ENCODE measurements at places on chromosomes 7 and 10.

GRCh38 chr7:134947831-134948230, 38.5 kb upstream of the AGBL3 start:
- no peak for DNase-seq

- no peak for DNase-seq
Measured at GRCh38 chr10:7417103-7417623, 6.3 kb upstream of the SFMBT2 start.

GRCh38 chr10:106301146-106301545, 863.4 kb downstream of the SORCS1 start:
- DNase-seq, result no peak

GRCh38 chr7:30545791-30546555, 41.3 kb upstream of the GGCT start:
- no peak for DNase-seq

- DNase-seq, result peak; percentile 13
Measured at GRCh38 chr7:1848013-1848640, 178.1 kb downstream of the ELFN1 start.

DNA sequence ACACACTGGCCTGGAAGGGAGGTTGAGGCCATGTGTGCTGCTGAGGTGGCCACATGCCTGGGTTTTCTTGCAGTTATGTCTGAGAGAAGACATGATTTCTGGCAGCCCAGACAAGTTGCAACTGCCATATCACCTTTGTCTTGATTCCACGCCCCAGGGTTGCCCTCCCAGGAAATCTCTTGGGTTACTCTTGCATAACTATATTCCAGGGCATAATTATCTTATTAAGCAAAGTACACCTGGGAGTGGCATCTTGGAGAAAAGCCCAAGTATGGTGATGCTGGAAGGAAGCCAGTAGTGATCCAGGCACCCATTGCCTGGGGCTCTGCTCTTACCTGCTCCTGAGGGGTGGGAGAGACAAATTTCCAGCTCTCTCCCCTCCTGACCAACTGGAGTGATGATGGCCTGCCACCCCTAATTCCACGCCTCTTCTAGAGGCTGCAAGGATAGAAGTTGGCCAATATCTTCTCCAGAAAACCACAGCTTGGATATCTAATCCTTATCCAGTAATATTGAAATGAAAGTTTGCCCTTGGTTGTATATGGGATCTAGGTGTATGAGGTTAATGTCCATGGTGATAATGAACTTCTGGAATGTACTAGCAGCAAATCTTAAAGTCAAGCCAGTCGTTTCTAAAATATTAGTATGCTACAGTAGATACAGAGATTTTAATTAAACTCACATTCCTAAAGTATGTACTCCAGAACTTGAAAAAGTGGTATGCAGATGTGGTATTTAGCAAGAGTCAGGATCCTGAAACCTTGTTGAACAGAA, 5.0 kb downstream of the AKR1B10 start:
- no peak for DNase-seq

GRCh38 chr7:51309361-51310130, 7.1 kb downstream of the COBL start:
- DNase-seq, result no peak
